ENCODE measurements at places on chromosomes 16 and 17.

GRCh38 chr17:44919885-44920564, 4.7 kb upstream of the GFAP start:
- DNase-seq = no peak

DNA sequence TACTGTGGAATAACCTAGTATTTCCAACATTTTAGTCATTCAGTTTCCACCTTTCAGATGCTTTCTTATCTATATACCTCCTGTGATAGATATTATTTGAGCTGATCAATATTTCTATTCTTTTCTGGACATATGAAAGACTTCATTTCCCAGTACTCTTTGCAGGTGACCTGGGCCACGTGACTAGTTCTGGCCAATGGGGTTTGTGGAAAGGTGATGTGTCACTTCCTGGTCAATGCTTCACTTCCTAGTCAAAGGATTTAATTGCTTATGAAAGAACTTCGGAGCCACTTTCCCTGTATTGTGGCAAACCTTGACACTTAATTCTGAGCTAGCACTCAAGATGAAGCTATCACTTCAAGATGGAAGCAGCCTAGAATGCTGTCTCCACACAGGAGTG, 248.9 kb upstream of the FOXF1 start:
- no peak for DNase-seq

DNA sequence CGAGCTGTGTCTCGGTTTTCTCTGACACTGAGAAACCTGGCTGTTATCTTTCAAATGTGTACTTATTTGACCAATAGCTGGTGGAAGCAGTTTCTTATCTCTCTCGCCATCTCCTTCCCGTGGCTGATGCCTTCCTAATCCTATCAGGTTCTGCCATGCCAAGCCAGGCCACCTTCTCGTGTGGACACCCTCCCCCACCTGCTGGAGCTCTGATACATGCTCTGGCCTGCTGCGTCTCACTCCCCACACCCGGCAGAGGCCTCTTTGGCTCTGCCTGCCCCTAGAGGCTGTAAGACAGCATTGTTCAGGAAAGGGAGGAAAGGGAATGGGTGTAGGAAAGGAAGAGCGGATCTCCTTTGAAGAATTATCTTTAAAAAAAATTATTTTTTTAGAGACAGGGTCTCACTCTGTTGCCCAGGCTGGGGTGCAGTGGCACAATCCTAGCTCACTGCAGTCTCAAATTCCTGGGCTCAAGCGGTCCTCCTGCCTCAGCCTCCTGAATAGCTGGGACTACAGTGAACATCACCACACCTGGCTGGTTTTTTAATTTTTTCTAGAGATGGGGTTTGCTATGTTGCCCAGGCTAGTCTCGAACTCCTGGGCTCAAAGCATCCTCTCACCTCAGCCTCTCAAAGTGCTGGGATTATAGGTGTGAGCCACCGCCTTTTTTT, 7.5 kb upstream of the ARMC5 start:
- no peak for DNase-seq

DNA sequence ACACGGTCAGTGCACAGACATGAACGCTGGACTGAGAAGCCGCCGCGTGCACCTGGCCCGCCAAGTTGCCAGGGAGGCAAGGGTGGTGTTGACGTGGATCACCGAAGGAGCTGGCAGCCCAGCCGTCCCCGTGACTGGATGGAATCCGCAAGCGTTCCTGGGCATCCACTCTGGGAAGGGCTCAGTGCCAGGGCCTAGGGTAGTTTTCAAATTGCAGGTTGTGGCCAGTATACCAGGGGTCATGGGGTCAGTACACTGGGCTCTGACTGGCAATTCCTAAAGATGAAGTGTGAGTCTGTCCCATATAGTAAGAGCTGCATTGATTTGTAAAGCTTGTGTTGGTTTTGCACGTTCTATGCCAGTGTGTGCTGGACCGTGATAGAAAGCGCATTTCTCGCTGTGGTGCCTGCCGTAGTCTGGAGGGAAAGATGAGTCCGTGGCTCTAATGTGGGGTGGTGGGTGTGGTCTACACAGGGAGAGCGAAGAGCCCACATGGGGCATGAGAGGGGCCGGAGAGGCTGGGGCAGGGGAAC, 21.1 kb upstream of the METRNL start:
- no peak for DNase-seq

GRCh38 chr17:83131401-83132011, 52.1 kb downstream of the METRNL start:
- no peak for DNase-seq

DNA sequence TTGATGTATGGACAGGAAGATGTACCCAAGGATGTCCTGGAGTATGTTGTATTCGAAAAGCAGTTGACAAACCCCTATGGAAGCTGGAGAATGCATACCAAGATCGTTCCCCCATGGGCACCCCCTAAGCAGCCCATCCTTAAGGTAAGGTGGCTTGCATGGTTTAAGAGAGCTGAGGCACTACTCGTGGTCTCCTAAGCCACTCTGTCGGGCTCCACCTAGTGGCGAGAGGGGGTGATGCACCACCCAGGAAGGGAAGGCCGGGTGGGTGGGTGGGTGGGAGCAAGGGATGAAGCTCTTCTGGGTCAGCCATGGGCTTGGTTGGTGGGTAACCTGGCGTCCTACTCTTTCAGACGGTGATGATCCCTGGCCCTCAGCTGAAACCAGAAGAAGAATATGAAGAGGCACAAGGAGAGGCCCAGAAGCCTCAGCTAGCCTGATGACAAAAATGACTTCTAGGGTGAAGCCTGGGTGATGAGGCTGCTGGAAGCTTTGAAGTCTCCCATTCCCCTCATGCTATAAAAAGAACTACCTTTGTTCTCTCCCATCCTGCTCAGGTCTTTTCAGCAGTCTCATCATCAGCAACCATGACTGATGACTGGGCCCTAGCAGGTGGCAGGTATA, 21.5 kb downstream of the GPR179 start:
- no peak for DNase-seq

- no peak for DNase-seq
These were observed 85.4 kb downstream of the N4BP1 start for GRCh38 chr16:48524348-48525200.

- no peak for DNase-seq
These were observed 1.9 kb upstream of the PRRT2 start for GRCh38 chr16:29809850-29810698.

GRCh38 chr17:79087428-79088143, 13.0 kb downstream of the ENGASE start:
- no peak for DNase-seq
